Stimulated activated CD4-positive, alpha-beta T cell treated with anti-CD3 and anti-CD28 coated beads, Interleukin-4, amount 100 ng/mL, for 24 hours (primary cell): ENCODE measurements at places on chromosomes 2 and 18.

DNA sequence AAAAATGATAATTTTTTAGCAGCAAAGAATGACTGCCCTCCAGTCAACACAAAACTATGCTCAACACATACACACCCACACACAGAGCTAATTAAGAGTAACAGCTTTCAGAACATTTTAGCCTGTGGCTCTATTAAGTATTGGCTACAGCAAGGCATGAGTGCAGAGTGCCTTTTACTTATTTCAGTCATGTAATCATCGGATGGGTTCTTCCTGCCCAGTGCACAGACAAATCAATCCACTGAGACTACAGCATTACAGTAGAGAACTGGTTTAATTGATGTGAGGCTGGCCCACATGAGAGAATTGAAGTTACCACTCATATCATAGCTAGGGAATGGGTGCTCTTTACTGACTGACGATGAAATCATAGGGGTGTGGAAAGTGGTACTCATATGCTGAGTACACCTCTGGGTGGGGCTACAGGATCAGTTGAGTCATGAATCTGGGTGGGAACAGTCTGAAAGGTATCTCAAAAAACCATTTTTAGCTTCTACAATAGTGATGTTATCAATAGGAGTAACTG lies 241.0 kb downstream of the FSIP2 start:
- DNase-seq: no peak

GRCh38 chr18:59792353-59792752 lies 95.1 kb upstream of the CCBE1 start:
- DNase-seq: no peak

DNA sequence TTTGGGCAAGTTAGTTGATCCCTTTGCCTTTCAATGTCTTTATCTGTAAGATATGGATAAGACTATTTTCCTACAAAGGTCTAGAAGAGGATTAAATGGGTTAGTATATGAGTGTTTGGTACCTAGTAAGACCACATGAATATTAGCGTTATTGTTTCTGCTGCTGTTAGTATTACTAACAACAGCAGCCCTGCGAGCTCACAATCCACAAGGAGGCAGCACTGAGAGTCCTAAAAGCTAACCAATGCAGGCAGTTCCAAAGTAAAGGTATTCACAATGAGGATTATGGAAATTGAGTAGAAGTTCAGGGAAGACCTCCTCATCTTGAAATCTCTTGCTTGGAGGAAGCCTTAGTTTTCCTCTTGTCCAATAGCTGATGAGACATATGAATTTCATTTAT lies 248.9 kb downstream of the TDRD15 start:
- DNase-seq: no peak

DNA sequence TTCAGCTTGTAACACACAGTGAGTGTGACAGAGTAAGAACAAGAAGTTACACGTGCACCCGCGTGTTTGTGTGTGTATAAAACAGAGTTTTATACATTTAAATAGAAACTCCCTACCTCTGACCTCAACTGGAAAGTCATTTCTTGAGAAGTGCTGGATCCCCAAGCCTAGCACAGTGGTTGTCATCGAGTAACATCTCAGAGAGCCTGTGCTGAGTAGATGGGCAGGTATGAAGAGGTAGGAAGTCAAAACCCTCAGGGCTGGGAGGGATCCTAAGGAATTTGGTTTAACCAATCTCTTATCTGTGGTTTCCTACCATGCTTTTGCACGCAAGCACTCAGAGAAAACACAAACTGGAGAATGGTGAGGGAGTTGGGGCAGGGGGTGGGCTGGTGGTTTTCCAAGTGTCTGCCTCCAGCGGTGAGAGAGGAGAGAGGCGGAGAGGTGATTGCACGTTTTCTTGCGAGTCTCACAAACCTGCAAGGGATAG lies 9.2 kb downstream of the ACOXL start:
- DNase-seq: no peak

- no peak for DNase-seq
These were observed 119.4 kb downstream of the RTTN start for GRCh38 chr18:70086085-70086484.

DNA sequence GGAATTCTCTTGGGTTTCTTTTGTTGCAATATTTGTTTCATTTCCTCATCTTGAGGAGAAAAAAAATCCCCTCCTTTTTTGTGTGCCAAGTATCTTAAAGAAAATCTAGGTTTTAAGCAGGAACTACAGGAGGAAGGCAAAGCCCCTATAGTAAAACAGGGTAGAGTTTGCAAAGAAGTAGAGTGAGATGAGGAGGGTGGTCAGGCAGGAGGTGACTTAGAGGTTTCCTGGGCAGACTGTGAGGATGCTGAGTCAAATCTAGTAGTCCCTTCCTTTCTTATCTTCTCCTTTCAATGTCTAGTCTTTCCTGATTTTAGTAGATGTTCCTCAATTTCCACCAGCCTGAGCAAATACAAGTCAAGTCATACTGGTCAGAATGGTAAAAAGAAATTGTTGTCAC lies 222.5 kb downstream of the PMAIP1 start:
- no peak for DNase-seq

DNA sequence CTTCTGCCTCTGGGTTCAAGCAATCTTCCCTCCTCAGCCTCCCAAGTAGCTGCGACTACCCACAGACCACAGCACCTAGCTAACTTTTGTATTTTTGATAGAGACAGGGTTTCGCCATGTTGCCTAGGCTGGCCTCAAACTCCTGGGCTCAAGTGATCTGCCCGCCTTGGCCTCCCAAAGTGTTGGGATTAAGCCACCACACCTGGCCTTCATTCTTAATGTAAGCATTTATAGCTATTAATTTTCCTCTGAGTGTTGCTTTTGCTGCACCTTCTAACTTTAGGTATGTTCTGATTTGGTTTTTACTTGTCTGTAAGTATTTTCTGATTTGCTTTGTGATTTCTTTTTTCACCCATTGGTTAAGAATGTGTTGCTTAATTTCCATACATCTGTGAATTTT lies 29.7 kb downstream of the CHMP3 start:
- no peak for DNase-seq

DNA sequence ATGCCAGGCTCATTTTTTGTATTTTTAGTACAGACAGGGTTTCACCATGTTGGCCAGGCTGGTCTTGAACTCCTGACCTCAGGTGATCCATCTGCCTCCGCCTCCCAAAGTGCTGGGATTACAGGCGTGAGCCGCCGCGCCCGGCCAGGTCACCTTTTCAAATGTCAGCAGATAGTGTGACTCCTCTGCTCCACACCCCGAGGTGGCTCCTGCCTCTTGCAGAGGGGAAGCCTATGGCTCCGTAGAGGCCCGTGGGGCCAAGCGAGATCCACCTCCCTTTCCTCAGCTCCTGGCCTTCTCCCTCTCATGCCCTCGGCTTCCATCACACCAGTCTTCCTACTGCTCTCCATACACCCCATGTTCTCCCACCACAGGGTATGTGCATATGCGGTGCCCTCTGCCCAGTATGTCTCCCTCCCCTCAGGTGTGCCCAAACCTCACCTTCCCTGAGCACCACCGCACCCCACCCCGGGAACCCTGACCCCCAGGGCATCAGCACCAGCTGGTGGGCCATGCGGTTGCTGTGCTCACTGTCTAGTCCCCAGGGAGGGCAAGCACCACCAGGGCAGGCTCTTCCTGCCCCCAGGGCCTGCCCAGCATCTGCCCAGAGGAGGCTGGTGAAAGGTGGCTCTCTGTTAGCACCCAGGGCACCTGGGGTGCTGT lies 10.7 kb downstream of the GPR17 start:
- no peak for DNase-seq

- DNase-seq: no peak
These were observed 240.8 kb downstream of the NEDD4L start for GRCh38 chr18:58284699-58285448.

DNA sequence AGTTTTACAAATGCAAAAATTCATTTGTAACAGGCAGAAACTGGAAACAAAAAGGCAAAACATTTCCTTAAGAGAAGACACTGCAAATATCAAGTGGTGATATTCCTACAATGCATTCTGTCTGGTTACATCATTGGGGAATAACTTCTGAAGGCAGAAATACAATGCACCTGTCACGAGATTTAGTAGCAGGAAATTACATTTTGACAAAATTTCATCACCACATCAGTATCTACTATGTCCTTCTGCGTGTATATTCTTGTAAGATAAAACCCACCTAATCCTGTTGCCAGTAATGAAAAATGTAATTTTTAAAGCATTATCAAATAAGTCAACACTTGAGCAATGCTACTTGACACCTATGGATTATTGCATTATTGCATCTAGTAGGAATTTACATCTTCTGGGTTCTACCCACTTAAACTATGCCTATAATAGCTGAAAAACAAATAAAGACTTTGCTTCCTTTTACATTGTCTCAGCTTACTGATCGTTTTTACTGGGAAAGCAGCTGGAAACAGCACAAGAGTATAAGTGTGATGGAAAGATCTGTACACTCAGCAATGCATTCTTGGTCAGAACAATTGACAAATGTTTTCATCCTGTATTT lies 59.5 kb downstream of the IRS1 start:
- no peak for DNase-seq

DNA sequence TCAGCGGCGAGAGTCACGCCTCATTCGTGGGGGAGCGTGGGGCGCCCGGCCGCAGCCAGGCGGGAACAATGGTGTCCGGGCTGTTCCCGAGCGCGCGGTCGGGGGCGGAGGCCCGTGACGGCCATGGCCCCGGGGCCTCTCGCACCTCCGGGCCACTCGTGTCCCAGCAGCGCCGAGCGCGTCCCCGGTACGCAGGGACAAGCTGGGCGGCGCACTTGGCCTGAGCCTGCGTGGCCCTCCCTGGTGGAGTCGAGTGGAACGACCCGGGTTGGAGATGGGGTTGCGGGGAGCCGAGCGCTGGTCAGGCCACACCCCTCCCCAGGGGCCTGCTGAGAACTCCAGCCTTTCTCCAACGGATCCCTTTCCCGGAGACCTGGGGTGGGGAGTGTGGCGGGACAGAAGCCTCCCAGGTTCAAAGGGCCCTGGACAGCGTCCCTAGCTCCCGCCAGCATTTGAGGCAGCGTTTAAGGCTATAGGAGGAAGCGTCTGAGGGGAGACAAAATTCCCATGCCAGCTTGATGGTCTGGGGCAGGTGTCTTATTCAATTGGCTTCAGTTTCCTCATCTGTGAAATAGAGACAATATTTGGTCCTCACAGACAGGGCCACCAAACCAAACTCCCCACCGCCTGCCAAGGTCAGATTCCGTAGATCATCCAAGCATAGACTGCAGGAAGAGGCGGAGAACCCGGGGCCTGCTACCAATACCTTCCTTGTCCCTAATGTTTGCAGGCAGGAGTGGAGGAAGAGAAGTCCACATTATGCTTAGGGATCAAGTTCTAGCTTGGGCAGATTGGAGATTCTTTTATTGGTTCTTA lies 553 bp downstream of the CNDP2 start:
- DNase-seq: peak; percentile 42

DNA sequence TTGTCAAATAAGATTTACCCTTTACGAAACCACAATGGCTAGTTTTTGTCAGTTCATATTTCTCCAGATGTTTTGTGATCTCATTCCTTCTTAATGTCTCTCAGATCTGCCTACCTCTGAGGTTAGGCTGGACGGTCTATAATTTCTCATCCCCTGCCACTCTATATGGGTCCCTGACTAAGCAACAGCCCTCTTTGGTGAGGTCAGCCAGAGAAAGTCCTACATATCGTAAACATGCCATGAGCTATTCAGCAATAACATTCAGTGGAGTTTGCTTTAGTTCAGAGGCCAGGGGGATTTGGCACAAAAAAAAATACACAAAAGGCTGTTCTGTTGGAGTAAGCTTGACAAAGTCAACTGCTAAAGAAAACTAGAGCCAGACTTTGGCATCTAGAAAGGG lies 192.1 kb upstream of the NCKAP5 start:
- DNase-seq: no peak

GRCh38 chr18:13231151-13231550 lies 12.6 kb downstream of the LDLRAD4 start:
- DNase-seq: no peak

DNA sequence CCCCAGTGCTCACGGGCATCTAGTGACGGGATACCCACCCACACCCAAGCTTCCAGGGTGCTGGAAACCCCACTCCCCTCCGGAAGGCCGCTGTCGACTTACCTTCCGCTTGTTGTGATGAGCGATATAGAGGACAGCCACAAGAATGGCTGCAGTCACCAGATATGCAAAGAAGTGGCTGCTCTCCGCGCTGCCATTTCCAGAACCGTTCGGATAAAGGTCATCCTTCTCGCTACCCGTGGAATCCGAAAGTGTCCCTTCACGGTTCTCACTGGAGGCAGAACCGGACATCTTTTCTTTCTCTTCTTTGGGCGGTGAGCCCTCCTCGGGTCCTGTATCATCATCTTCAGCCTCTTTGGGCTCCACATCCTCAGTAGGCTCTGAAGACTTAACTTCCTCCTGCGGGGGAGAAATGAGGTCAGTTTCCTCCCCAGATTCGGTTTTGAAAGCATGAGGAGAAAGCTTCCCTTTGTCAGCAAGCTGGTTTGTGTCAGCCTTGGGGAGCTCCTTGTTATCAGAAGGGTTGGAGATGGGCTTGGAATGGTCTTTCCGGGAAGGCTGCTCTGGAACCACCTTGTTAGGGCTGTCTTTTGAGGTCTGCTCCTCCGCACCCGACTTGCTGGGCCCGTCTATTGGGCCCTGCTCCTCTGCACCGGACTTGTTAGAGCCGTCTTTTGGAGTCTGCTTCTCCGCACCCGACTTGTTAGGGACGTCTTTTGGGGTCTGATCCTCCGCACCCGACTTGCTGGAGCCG lies 1.2 kb downstream of the TGOLN2 start:
- peak; percentile 53 for DNase-seq

- no peak for DNase-seq
These were observed 25.6 kb downstream of the FAP start for GRCh38 chr2:162217598-162217997.

- DNase-seq: no peak
These were observed 44.1 kb upstream of the SIX3 start for GRCh38 chr2:44897406-44897805.

- DNase-seq: no peak
These were observed 144.3 kb downstream of the MCFD2 start for GRCh38 chr2:46771309-46771708.

DNA sequence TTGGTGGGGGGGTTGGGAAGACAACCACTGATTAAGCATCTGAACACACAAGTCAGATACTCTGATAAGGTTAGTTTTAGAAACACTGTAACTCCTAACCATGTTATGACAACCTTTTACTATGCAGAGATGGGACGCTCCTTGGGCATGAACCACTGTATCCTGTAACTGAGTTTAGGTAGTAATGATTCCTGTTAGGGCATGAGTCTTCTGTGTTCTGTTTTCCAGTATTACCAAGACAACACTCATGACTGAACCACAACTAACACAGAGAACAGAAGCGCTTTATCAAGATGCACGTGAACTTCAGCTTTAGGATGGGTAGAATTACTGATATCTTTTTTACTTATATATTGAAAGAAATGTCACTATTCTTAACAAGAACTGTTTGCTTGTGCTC lies 14.1 kb upstream of the CREB1 start:
- no peak for DNase-seq

GRCh38 chr2:205212357-205212756 lies 469.9 kb upstream of the NRP2 start:
- DNase-seq: no peak

DNA sequence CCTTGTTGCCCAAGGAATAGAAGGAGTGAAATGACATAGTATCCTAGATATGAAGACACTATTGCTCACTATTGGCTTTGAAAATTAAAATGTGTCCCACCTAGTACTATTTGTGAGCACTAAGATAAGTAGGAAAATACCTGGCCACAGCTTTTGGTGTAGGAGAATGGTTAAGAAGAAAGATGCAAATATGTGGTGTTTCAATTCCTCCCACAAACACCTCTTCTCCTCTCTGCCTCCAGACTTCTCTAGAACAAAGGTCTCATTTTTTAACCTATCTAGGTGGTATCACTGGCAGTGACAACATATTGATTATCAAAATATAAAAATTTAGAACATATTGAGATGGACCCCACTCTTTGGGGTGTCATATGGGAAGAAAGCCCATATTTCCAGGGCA lies 929.9 kb upstream of the FANCL start:
- DNase-seq: no peak

GRCh38 chr18:70377857-70378701 lies 89.2 kb downstream of the SOCS6 start:
- DNase-seq: no peak
